Stimulated activated CD8-positive, alpha-beta memory T cell treated with anti-CD3 and anti-CD28 coated beads, Interleukin-15, amount 100 ng/mL, for 48 hours (primary cell): ENCODE measurements at places on chromosomes 5 and 9.

DNA sequence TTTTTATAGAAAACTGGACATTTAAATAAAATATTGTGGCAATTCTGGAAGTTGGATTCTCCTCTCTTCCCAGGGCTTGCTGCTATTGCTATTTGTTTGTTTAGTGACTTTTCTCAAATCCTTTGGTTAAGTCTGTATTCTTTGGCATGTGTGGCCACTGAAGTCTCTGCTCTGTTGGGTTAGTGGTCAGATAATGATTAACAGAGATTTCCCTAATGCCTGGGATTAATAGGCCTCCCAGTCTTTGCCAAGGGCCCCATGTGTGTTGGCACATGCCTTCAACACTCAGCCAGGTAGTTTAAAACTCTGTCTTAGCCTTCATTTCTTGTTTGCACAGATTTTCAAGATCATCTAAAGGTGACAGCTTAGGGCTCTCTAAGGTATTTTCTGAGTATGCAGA lies 92.8 kb upstream of the EPB41L4A start:
- DNase-seq = no peak

DNA sequence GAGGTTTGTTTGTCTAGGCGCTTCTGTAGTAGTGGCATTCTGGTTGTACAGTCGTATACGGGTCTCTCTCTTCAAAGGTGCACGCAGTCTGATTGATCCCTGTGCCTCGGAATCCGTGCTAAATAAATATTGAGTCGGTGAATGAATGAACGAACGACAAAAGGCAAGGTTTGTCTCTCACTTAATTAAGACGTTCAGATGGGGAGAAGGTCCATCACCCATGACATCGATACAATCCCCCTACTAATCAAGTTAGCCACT lies 500 bp upstream of the CREBRF start:
- DNase-seq = no peak

- no peak for DNase-seq
Observed at GRCh38 chr9:90198956-90199355, 443.7 kb downstream of the DIRAS2 start.

GRCh38 chr5:10213316-10213715 lies 36.4 kb downstream of the ATPSCKMT start:
- no peak for DNase-seq

GRCh38 chr9:126935630-126936029 lies 21.0 kb downstream of the RALGPS1 start:
- no peak for DNase-seq

- no peak for DNase-seq
Observed at GRCh38 chr9:137199411-137200121, 975 bp downstream of the TPRN start.

GRCh38 chr9:71733176-71733575 lies 35.1 kb downstream of the CEMIP2 start:
- DNase-seq = no peak

DNA sequence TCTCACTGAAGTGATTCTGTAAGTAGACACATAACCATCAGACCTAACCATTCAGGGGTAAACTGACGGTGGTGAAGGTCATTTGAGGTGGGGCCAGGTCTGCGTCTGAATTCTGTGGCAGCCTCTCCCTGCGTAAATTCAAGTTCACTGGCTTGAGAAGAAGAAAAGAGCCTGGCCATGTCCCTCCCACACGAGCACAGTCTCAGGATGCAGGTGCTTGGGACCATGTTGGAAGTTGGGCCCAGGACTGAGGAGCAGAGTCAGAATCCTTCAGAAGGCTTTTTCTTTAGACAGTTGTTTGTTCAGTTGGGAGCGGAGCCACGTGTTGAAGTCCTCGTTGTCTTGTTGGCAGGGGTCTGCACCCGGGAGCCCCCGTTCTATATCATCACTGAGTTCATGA lies 24.1 kb downstream of the QRFP start:
- no peak for DNase-seq
